ENCODE measurements at places on chromosomes 12 and 14.

DNA sequence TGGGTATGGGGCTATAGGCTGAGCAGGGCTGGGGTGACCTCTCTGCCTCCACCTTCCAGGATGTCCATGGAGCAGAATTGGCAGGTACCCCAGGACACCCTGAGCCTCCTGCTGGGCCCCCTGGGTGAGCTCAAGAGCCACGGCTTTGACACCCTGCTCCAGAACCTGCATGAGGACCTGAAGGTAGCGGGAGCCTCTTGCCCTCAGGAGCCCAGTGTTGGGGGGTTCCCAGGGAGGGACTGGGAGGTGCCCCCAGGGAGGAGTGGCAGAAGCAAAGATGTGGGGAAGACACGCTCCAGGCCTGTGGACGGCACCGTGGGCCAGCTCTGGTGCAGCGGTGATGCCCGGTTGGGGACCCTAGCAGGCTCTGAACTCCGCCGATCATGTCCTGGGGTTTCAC, 8.3 kb downstream of the TNFAIP2 start:
- DNase-seq: no peak

DNA sequence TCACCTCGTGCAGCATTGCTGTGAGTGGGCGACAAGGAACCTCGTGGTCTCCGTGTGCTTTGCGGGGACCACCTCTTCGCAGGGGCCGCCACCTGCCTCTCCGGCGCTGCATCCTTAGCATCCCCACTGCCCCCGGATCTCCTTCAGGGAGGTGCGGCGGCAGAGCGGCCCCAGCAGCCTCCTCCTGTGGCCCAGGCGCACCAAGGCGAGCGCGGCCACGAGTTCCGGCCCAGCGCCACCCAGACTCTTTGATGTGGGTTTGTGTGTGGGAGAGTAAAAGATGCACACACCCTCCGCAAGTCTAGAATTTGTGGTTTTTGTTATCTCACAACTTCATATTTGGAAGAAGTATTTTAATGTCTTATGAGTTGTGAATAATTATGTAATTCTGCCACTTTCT, 118.8 kb upstream of the DIO3 start:
- DNase-seq: no peak

DNA sequence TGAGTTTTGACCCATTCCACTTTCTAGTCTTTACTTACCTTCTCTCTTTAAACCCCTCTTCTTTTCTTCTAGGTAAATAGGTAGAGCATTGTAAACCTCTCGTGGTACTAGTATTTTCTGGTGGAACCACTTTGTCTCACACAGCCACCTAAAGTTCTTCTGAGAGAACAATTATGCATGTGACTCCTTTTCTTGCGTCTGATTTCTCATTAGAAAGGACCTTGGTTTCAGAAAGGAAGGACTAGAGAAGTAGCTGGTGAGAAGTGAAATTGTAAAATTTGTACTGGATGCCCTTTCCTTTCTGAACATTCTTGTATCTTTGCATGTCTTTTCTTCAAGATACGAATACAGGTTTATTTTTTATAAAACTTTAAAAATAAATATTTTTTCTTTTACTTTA, 99.0 kb downstream of the NUBPL start:
- DNase-seq: no peak

GRCh38 chr14:31340297-31341063, 79.9 kb downstream of the HEATR5A start:
- DNase-seq: no peak

DNA sequence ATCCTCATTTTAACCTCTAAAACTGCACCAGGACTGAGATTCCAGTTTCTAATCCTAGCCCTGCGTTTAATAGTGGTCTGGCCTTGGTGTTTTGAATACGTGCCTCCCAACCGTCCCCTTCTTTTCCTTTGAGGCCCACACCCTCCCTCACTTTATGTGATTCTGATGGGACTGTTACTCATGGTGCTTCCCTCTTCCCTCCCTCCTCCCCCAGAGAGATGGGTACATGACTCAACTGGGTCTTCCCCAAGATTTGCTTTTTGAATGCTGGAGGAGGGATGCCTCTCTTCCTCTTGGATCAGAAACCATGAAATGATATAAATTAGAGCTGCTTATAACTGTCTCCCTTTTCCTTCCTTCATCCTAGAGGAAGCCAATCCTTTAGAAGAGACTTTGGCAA, 8.2 kb upstream of the PPP2R5E start:
- no peak for DNase-seq
